Activated naive CD4-positive, alpha-beta T cell treated with anti-CD3 and anti-CD28 coated beads for 36 hours (primary cell): ENCODE measurements at places on chromosomes 11 and 22. TPM values are rescaled to one million over a fixed set of nuclear protein-coding genes. Genes with fewer than 3 reads are reported as not detected.

DNA sequence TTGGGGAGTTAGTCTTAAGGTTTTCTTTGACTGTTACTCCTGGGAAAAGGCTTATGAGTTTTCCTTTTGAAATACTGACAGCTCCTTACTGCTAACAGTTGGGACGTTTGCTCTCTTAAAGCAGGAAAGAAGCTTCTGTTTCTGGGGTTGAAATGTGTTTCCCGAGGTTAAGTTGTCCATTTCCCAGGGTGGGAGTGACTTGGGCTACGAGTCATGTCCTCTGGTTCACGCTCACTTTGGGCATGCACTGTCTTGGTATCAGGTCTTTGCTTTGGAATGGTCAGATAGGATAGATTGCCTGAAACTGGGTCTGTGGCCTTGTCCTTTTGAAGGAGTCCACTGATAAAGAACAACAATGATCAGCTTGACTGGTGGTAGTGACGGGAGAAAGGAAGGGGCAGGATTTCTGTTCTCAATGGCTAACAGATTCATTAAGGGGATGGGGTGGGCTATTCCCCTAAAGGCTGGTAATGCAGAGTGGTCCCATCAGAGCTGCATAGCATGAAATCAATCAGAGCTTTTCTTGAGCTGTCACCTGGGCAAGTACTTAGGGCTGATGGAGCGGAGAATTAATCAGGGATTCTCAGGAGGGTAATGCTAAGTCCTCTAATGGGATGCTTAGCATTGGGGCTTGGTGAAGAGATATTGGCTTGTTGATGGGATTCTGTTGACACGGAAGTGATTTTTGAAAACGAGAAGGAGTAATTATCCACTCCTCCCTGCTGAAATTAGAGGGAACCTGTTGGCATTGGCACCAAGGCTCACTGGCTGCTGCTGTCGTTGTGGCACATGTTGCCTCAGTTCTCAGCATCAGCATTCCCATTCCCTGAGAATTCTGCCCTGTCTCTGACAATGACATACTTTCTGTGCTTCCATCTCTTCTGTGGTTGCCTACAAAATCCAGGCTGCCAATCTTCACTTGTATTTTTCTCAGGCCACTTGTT is 81.6 kb downstream of the TEAD1 start:
- no peak overlapping the region for H3K4me3 ChIP-seq
- no peak for DNase-seq
- H3K4me1 ChIP-seq, result no peaks in the 10 kb centered on the region
- H3K36me3 ChIP-seq, result no peaks in the 10 kb centered on the region
- peaks cover 2% of the 10 kb centered on the region for H3K27me3 ChIP-seq

Gene KIAA0930
- 19.5 TPM for total RNA-seq

DNA sequence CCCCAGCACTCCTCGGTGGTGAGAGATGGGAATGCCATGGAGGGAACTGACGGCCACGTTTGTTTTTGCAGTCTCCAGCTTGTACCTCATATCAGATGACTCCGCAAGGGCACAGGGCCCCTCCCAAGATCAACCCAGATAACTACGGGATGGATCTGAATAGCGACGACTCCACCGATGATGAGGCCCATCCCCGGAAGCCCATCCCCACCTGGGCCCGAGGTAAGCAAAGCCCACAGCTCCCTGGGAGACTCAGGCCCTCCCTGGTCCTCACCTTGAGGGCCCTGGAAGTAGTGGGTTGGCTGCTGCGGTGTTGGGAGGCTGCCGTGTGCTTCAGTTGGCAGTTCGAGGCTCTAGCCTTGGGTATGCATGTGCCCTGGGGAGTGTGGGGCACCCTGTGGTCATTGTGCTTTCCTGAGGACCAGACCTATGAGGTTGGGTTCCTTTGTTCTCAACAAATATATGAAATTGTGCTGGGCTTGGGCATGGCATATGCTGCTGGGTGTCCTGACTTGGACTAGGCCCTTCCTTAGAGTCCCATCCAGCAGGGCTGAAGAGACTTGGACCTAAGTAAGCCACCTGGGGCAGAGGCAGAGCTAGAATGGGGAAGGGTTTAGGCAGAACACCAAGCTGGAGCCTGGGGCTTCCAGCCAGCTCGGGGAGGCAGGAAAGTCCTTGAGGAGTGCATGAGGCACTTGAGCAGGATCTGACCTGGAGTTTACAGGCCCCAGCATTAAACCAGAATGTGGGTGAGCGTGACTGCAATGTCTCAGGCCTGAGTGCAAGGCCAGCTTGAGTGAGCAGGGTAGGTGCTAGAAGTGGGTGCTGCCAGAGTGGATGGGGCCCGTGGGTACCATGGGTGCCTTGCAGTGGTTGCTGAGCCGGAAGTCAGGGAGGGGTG is 26.4 kb downstream of the INCENP start:
- no peak overlapping the region for H3K4me3 ChIP-seq
- no peaks in the 10 kb centered on the region for H3K4me1 ChIP-seq
- no peak for DNase-seq
- no peak overlapping the region for H3K27ac ChIP-seq
- H3K36me3 ChIP-seq, result peaks cover 39% of the 10 kb centered on the region

- H3K4me3 ChIP-seq, result no peak overlapping the region
- DNase-seq, result no peak
- no peaks in the 10 kb centered on the region for H3K4me1 ChIP-seq
- H3K27me3 ChIP-seq, result no peaks in the 10 kb centered on the region
Measured at GRCh38 chr11:97290464-97291041, 900.7 kb downstream of the JRKL start.

GRCh38 chr22:38431266-38432010 is 23.6 kb downstream of the KCNJ4 start:
- H3K4me1 ChIP-seq, result no peaks in the 10 kb centered on the region
- H3K27me3 ChIP-seq, result no peaks in the 10 kb centered on the region
- DNase-seq, result no peak
- no peak overlapping the region for H3K4me3 ChIP-seq
- no peak overlapping the region for H3K27ac ChIP-seq
- H3K36me3 ChIP-seq, result no peaks in the 10 kb centered on the region

DNA sequence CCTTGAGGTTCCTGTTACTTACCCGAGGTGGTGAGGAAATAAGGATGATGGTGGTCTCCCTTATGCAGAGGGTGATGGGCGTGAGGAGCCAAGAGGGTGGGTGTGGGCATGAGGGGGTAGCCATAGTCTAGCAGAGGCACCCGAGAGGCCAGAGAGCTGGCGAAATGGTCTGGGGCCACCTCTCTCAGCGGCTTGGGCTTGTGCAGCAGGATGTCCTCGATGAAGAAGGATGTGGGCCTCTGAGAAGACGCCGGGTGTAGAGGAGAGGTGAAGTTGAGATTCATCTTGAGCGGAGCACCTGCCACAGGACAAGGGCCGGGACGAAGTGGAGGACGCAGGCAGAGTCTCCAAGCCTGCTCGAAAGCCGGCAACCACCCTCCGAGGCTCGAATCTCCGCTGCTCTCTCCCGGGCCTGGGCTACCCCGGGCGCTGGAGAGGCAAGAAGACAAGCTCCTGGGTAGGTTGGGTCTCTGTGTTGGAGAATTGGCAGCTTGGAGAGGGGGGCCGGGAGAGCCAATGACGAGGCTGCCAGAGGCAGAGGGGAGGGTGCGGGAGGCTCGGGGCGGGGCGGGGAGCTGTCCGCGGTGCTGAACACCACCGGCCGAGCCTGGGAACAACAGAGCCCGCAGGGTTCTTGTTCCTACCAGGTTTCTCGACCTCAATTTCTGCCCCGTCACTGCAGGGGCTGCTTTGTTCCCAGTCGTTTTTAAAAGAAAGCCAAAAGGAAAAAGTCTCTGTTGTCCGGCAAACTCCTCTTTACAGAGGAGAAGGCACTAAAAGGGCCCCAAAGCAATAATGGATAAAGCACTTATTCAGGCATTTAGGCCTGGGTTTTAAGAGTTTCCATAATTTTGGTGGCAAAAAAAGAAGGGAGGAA is at the start of gene BSX:
Gene BSX (minus strand): TSS at position 447 of the 877 bp plus-strand sequence. CDS start 163 bp downstream, at position 284.
- H3K27me3 ChIP-seq, result peaks cover 85% of the 10 kb centered on the region
- peak; percentile 70 for DNase-seq
- H3K27ac ChIP-seq, result no peak within 1 kb of the TSS
- peaks cover 35% of the 10 kb centered on the region for H3K4me1 ChIP-seq
- H3K36me3 ChIP-seq, result no peaks in the 10 kb centered on the region
- no peak within 1 kb of the TSS for H3K4me3 ChIP-seq

GRCh38 chr11:45664376-45665205 is 831 bp downstream of the CHST1 start:
- no peak overlapping the region for H3K4me3 ChIP-seq
- peaks cover 5% of the 10 kb centered on the region for H3K4me1 ChIP-seq
- no peak for DNase-seq
- no peaks in the 10 kb centered on the region for H3K36me3 ChIP-seq

DNA sequence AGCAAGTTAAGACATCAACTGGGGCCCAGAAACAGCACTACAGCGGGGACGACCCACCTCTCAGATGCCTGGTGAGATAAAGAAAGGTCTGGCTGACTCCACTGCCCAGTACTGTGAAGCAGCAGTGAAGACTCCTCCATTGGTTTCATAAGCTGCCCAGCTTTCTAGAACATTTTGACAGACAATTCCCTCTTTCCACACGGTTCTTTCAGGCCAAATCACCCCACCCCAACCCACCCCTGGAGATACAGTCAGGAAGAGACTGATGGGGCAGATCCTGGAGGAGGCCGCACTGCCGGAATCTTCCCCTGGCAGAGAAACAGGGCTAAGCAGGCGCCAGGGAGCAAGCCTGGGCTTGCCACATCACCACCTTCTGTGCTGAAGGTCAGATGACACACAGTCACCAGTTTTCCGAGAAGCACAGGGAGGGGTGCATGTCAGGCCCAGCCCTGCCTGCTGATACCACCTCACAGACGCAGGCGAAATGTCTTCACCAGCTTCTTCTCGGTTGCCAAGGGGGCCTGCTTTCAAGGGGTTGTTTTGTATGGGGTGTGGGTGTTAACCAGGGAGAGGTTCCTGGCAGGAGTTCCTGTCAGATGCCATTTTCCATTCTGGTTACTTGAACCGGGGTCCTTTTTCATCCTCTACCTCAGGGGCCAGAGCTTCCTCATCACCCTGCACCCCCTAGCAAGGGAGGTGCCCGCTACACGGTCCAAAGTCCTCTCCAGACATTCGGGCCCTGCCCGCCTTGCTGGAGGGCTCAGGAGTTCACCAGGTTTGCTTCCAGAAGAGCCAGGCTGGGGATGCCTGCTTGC is 1.4 kb upstream of the NEAT1 start:
- peak; percentile 98 for DNase-seq
- peak overlapping the region; percentile 99 for H3K27ac ChIP-seq
- peaks cover 14% of the 10 kb centered on the region for H3K27me3 ChIP-seq
- peak overlapping the region; percentile 100 for H3K4me3 ChIP-seq
- H3K4me1 ChIP-seq, result peaks cover 39% of the 10 kb centered on the region
- peaks cover 56% of the 10 kb centered on the region for H3K36me3 ChIP-seq

GRCh38 chr11:20193307-20193706 is 33.0 kb upstream of the DBX1 start:
- H3K27ac ChIP-seq, result no peak overlapping the region
- peaks cover 23% of the 10 kb centered on the region for H3K27me3 ChIP-seq
- H3K36me3 ChIP-seq, result no peaks in the 10 kb centered on the region
